ENCODE measurements at places on chromosomes 6 and 20.
A peak's percentile ranks its signal among the peaks of the same experiment; 100 is the strongest.

DNA sequence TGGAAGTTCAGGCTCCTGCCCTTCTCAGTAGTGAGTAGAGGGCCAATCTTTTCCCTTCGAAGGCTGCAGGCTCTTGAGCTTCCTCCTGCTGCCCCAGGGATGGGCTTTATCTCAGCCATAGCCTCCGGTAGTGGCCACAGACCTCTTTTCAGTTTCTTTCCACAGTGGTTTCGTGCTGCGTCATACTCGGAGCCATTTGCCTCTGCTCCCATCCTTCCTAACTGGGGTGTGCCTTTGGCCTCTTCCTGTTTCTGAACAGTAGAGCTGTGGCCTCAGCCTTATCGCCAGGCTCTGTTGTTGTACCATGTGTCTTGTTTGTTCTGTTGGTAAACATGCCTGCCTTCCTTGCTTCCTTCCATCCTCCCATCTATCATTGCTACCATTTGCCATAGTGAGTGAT lies 54.1 kb downstream of the TULP4 start:
- no peak for DNase-seq

DNA sequence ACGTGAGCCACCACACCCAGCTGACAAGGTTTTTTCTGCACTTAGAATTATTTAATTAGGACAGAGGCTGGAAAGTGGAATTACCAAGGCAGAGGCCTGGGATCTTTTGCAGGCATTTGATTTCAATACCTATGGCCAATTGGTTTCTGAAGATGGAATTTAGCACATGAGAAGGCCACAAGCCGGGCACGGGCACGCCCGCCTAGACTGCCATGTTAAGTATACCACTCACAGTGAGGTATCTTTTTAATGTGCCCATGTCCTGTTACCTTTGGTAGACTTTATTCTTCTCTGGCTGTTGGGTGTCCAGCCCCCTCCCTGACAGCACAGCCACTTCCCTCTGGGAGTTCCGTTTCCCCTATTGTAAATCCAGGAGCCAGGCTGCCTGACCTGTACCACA lies 18.0 kb upstream of the TAF8 start:
- no peak for DNase-seq

DNA sequence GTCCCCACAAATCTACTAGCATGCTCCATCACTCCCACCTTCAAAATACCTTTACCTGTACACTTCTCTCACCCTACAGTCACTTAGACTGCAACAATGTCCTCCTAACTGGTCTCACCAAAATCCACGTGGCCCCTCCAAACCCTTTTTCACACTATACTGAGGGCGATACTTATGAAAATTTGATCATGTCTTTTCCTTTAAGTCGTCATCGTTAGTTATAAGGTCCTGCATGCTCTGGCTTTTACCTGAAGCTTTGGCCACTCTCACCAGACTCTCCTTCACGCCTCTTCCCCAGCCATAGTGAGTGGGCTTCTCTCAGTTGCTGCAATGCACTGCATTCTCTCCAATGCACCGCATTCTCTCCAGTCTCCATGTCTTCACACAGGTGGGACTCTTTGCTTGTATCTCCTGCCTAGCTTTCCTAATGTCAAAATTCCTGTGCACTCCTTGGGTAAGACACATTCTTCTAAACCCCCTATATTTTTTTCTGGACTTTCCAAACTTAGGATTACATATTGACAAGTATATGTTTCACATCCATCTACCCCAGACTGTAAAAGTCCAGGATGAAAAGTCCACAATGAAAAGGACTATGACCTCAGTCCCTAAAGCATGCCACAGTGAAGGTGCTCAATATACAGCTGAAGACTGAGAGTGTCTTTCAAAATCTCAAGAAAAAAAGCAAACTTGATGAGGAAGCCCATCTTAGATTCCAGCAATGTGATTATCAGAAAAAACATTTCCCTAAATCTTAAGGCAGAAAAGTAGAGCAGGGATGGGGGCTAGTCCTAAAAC lies 24.7 kb downstream of the PTPRK start:
- no peak for DNase-seq

DNA sequence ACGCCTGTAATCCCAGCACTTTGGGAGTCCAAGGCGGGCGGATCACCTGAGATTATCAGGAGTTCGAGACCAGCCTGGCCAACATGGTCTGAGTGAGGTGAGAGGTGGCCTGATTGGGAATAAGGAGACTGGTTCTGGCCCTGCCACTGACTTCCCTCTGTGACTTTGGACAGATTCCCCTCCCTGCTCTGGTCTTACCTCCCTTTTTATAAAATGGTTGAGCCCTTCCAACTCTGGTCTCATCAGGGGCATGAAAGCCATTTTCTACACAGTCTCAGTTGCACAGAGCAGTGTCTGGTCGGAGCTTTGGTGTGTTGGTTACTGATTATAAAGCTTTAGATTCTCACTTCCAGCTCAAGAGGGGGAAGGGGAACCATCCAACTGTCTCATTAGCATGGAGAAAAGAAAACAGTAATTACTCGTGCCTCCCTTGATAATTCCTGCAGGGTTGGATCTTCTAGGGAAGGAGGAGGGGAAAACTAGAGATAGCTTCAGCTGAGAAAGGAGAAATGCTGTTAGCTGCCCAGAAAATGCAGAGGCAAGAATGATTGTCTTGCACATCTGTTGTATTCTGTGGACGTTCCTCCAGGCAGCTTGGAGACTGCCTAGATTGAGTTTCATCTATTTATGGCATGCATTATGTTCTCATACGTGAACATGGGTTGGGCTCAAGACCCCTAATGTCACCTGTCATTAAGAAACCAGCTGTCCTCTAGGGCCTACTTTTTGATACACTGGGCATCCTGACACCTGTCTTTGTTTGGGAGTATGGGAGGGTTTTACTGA lies 30.4 kb downstream of the RALY start:
- no peak for DNase-seq

- DNase-seq, result peak; percentile 64
Observed at GRCh38 chr6:151999194-151999593, 191.7 kb downstream of the ESR1 start.

GRCh38 chr20:61385731-61386130 lies 133.7 kb downstream of the CDH4 start:
- no peak for DNase-seq

Measured in PC-3 (cell line).